ENCODE measurements at places on chromosomes 6 and 20.

GRCh38 chr20:43508604-43509040 lies 1.1 kb downstream of the L3MBTL1 start:
- no peak for DNase-seq

GRCh38 chr6:16251706-16252105 lies 13.3 kb downstream of the GMPR start:
- DNase-seq: no peak

GRCh38 chr6:124524491-124525200 lies 437.6 kb upstream of the RNF217 start:
- no peak for DNase-seq

GRCh38 chr6:26576929-26577719 lies 19.6 kb upstream of the ABT1 start:
- peak; percentile 56 for DNase-seq

DNA sequence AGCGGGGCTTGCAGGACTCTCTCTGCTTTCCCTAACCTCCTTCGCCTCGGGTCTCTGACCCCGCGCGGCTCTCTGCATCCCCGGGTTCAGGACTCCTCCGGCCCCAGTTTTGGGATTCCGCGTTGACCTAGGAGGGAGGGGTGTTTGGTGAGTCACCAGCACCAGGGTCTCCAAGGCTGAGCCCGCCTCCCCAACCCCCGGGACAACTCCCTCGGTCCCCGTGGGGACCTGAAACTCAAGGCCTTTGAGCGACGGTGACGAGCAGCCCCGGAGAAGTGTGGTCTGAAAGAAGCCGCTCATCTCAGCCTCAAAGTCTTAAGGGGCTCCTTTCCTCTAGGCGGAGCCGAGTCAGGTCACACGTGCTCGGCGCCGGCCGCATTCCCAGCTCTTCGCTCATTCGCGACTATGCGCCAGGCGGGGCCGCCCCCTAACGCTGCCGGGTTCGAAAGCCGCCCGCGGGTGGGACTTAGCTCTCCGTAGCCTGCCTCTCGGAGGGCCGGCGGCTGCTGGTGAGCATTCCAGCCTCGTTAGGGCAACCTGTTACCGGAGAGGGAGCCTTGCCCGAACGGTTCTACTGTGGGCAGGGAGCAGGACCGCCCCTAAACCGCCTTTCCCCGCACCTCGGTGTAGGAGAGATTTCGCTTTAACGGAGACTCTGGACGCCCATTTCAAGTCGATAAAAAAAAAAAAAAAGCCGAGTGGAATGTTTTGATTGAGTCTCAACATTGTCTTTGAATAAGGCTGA lies 3.0 kb upstream of the PRDM13 start:
- no peak for DNase-seq

- no peak for DNase-seq
These were observed 44.6 kb upstream of the AGPAT4 start for GRCh38 chr6:161318456-161318855.

DNA sequence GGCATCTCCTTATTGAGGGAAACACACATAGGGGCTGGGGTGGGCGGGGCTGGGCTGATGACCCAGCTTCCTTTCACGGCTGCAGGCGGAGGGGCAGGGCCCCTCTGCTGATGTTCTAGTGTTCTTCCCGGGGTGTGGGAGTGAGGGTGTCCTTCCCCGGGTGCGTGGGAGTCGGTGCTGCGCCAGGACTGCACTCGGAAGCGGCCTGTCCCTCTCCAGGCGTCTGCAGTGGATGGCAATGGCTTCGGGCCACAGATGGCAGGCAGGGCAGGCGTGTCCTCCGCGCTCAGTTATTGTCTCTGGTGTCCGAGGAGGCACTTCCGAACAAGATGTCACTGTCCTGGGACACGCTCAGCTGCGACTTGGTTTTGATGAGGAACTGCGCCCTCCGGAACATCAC lies 19.2 kb downstream of the KCNG1 start:
- DNase-seq: no peak

Measured in CD4-positive, alpha-beta T cell treated with Interleukin-15 for 4 hours (primary cell).